ENCODE measurements at places on chromosomes 16 and 17. TPM values are rescaled to one million over a fixed set of nuclear protein-coding genes. Genes with fewer than 3 reads are reported as not detected.
A peak's percentile ranks its signal among the peaks of the same experiment; 100 is the strongest.

DNA sequence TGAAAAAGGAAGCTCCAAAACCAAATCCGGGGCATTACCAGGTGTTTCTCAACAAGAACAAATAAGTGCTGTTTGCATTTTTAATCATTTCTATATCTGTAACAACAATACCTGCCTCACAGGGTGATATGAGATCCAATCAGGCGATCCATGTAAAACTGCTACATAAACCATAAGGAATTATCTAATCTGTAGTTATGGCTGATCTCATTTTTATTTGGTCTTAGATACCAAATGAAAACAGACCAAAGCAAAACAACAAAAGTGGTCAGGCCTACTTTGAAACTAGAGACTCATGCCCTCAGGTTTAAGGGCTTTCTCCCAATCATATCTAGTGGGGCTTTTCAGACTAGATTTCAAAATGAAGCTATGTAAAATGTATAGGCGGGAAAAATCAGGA, 28.3 kb downstream of the XPO6 start:
- DNase-seq: no peak

GRCh38 chr16:2366660-2367309, 26.3 kb upstream of the ABCA3 start:
- DNase-seq: no peak

DNA sequence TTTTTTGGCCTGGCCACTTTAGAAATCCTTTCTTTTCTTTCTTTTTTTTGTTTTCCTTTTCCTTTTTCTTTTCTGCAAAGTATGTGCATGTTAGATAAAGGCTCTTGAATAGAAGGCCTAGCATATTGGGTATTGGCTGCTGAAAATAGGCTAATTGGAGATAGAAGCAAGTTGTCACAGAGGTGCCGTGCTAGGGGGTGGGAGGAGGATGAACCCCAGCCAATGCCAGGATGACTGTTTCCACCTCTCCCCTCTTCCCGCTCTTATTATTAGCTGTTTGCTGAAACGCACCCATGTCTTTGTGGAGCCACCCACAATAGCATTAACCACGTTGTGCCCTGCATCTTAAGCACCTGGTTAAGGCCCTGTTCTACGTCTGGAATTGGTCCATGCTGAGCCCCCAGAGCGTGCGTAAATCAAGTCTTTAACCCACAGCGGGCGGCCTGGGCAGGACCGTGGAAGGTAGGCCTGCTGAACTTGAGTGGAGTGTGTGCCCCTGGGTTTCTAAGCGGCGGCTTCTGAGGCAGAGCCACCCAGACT, 123.6 kb downstream of the MSI2 start:
- DNase-seq: no peak

DNA sequence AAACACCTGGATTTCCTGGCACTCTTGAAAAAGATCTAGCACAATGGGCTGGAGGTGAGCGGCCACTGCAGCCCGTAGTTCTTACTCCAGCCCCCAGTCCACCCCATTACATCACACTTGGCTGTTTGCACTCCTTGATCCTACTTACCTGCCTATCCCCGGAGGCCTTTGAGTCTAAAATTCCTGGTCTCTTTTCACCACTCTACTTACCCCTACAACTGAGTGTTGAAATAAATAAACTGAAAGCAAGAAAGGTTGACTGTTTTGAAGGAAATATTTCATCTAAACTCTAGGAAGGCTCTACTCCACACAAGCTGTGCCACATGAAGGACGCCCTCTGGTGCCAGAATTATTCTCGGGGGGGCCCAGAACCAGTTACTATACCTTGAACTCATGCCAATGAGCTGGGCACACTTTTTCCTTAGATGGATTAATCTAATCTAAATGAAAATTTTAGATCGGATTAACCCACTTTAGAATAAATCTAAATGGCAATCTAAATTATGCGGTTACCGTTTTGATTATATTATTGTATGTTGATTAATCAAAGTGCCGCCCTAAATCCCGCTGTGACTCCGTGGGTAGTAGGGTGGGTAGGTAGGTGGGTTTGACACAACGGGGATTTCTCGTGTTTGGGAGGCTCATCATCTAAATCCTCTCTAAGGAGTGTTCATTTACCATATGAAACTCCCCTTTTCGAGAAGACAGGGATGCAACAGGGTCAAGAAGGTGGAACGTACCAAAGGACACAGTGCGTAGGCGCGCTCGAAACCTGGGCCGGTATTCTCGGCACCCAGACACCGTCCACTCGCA, 651 bp upstream of the EIF1 start:
- no peak for DNase-seq

- DNase-seq: peak; percentile 91
Observed at GRCh38 chr16:1105888-1106620, 10.0 kb upstream of the C1QTNF8 start.

DNA sequence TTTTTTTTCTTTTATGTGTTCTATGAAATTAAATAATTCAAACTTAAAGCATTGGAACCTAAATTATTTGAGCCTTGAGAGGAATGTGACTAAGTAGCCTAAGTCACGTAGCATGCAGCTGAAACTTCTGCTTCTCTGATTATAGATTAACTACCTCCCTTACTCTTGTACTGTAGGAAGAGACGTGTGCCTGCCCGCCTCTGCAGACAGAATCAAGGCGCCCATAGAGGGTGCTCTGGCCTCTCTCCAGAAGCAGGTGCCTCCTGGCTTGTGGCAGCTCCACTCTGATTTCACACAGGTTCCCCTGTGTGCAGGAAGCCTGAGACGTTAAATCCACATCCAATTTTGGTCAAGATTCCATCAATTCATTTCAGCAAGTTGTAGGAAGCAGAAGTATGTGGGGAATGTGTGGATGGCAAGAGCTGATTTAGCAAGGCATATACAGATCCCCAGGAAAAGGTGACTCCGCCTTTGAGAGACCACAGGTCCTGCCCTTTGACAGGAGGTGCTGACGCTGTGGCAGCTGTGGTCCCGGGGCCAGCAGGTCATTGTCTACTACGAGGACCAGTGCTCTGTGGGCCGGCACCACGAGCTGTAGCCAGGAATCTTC, 1418.8 kb downstream of the CDH11 start:
- no peak for DNase-seq

GRCh38 chr16:12191102-12191501, 214.6 kb downstream of the SNX29 start:
- DNase-seq: no peak

- DNase-seq: no peak
Observed at GRCh38 chr17:12390631-12391030, 275.1 kb upstream of the MYOCD start.

GRCh38 chr17:1769822-1770477, 8.1 kb downstream of the SERPINF1 start:
- DNase-seq: no peak

- DNase-seq: no peak
Observed at GRCh38 chr17:50837286-50837979, 2.0 kb downstream of the WFIKKN2 start.

GRCh38 chr17:45222014-45222288, 266 bp downstream of the FMNL1 start:
- no peak for DNase-seq

DNA sequence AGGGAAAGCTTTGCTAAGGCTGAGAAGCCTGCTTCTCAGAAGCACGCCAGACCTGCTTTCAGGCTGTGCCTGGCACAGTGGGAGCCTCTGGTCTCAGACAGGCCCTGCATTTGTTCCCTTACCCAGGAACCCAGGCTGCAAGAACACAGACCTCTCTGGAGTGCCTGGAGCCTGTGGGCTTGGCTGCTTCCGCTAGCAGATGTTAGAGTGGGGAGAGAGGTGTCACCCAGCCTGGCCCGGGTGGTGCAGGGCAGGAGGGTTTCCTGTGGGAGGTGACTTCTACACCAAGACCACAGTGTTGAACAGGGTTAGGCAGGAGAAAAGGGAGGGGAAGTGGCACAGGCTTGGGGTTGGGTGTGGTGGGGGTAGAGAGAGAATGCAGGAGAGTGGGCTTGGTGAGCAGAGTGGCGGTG, 35.8 kb upstream of the ADGRG1 start:
- DNase-seq: no peak

- no peak for DNase-seq
Observed at GRCh38 chr17:40062329-40063186, at the start of gene THRA. TSS of gene THRA (plus strand) at chr17:40062965. CDS start at chr17:40074489, 11,524 bp downstream.

GRCh38 chr17:17041018-17041521, 1.2 kb upstream of the MPRIP start:
- no peak for DNase-seq

GRCh38 chr17:45409659-45410076, 23.0 kb downstream of the ARHGAP27 start:
- no peak for DNase-seq

DNA sequence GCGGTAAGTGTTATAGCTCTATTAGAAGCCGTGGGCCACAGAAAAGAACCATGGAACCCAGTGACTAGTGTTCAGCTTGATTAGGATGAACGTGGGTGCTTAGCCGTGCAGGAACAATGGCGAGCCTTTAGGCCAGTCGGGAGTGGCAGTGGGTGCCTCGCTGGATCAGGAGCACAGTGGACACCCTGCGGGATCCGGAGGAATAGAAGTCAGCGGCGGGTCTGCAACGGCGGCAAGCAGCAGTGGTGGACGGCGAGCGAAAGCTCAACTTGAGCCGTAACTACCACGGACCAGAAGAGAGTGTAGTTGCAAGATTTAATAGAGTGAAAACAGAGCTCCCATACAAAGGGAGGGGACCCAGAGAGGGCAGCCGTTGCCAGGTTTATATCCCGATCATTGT, 37.3 kb upstream of the CDH15 start:
- no peak for DNase-seq

- DNase-seq: no peak
Observed at GRCh38 chr17:43125967-43126910, 1.1 kb upstream of the BRCA1 start.

GRCh38 chr16:3431779-3432219, 11.5 kb downstream of the ZNF597 start:
- no peak for DNase-seq

GRCh38 chr16:2250652-2251295, 613 bp downstream of the ECI1 start:
- DNase-seq: no peak

DNA sequence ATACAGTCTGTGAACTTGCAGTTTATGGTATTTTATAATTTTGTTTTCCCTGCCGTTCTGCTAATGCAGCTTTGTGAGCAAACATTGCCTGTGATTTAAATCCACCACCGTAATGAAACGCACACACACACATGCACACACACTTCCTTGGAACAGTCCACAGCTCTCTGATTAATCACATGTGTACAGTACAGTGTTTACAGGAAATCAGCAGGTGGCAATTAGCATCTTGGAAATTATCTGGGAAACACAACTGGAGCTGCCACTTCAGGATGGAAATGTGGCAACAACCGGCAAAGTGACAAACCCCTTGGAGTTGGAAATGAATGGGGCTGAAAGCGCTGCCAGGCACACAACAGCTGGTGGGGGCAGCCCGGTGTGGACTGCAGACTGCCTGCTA, 12.9 kb upstream of the ZKSCAN2 start:
- no peak for DNase-seq

GRCh38 chr16:89918453-89919347, at the start of gene MC1R:
TSS of gene MC1R (plus strand) at chr16:89918862. CDS start at chr16:89919259, 397 bp downstream.
- DNase-seq: no peak

- no peak for DNase-seq
Observed at GRCh38 chr17:1533661-1534325, 17.4 kb upstream of the INPP5K start.

GRCh38 chr16:56876048-56876447, 11.0 kb downstream of the SLC12A3 start:
- DNase-seq: no peak

- no peak for DNase-seq
Observed at GRCh38 chr16:56163938-56164337, 27.4 kb upstream of the GNAO1 start.

DNA sequence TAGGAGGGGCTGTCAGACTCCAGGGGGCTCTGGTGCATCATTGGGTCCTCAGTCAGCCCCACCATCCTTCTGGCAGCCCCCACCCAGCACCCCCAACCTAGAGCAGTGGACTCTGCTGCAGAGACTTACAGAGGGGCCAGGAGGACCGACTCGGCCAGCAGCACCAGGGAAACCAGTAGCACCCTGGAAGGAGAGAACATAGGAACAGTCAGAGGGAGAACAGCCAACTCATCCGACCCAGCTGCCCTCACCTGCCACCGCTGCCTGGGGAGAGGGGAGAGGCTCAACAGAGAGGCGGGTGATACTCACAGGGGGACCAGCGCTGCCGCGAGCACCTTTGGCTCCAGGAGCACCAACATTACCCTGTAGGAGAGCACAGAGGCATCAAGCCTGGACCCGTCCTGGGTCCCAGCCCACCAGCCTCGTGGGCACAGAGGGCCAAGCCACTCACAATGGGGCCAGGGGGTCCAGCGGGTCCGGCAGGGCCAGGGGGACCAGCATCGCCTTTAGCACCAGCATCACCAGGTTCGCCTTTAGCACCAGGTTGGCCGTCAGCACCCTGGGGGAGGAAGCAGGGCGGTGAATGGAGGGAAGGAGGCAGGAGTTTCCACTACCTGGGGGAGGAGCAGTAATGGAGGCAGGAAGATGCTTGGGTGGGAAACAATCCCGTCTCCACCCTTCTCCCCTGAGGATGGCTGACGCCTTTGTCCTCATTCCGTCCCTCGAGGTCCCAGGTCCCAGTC, 11.7 kb downstream of the COL1A1 start:
- DNase-seq: no peak

- DNase-seq: no peak
Observed at GRCh38 chr16:16175296-16175695, 48.0 kb downstream of the ABCC6 start.

DNA sequence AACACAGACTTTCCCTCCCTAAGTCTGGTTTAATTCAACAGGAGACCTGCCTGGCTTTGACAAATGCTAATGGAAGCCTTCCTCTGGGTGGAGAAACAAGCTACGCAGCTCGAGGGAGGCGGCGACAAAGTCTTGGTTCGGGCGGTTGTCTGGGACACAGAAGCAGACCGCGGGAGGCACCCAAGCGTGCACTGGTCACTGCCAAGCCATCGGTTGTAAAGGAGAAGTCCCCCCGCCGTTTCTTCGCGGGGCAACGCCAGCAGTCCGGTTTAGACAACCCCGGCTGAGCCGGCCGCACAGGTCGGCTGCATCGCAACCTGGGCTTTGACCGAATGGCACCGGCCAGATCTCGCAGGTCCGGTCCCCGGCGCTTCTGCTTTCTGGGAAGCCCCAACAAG, 586 bp downstream of the GLYR1 start:
- no peak for DNase-seq

DNA sequence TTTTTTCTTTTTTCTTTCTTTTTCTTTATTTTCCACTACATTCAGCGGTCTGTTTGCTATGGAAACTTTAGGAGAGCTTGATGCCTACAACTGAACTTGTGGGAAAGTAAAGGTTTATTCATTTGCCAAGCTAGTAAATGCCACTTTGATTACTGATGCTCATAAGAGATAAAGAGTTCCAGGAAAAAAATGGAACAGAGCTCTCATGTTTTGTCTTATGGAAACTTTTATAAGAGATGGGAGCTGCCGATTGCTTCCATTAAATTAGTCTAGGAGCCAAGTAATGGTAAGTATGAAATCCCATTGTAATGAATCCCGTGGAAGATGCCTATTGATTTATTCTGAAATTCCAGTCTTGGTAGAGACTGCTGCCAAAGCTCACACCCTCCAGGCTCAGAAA, 7.1 kb downstream of the ANKFN1 start:
- no peak for DNase-seq

ALOXE3 gene
- polyA plus RNA-seq: 0.26 TPM

LLGL2 gene
- polyA plus RNA-seq: 77.1 TPM

ALOX15B gene
- 1.4 TPM for polyA plus RNA-seq

DPEP3 gene
- 12.7 TPM for polyA plus RNA-seq

G6PC1 gene
- not detected for polyA plus RNA-seq

MRM1 gene
- 15.1 TPM for polyA plus RNA-seq

OTOP2 gene
- 0.23 TPM for polyA plus RNA-seq

KCNJ18 gene
- not detected for polyA plus RNA-seq

GLP2R gene
- not detected for polyA plus RNA-seq

KRT15 gene
- 0.11 TPM for polyA plus RNA-seq

Data from H1 (cell line).